ENCODE measurements at places on chromosomes 4 and X.

DNA sequence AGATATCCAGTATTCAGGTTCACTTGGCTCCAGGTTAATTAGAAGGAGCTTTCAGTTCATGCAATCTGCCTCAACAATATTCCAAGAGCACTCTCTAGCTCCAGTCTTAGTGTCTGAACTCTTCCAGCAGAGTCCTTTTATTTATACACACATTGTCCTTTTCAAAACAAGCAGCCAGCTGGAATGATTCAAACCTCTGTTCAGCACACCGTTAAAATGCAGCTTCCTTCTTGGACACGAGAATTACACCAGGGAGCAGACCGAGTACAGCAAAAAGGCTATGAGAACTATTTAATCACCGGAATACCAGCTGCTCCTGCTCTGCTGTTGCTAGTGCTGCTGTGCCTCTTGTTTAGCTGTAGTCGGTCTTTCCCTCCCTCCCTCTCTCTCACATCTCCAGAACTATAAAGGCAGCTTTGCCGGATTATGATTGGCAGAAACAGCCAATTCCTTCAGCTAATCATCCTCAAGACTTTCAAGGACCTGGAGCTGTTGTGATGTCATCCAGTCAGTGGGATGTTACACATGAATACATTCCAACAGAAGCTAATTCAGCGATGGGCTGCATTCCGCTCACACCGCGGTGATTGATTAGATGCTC is at the start of gene NDST4:
NDST4 (minus strand) TSS at position 115 of the 601 bp plus-strand sequence. CDS start 36,584 bp downstream, outside the sequence.
- DNase-seq = no peak

DNA sequence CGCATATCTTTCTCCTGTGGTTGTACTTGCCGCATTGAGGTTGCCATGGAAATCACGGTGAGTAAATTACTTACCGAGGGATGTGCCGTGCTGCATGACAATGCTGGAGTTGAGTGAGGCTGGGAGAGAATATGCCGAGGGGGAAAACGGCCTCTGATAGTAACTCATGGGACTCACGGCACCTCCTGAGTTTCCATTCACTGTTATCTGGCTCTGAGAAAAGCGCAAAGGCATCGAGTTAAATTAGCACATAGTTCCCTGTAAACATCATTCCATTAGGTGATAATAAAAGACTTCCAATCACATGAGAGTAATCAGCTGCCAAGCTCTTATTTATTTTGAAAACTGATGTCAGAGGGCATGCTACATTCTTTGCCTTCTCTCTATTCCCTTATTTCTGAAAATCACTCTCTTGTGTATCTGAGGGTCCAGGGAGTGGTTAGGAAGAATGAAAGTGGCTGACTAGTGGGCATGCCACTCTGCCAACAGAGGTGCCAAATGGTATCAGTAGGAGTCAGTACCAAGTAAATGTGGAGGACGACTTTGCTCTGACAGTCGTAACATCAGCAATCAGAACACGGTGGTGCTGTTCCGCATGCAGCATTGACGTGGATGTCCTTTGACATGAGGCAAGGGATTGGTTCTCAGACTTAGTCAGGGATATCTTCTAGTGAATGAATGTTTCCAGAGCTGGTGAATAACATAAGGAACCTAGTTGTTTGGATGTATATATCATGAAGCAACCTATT is 126.9 kb upstream of the PDLIM3 start:
- DNase-seq = no peak

DNA sequence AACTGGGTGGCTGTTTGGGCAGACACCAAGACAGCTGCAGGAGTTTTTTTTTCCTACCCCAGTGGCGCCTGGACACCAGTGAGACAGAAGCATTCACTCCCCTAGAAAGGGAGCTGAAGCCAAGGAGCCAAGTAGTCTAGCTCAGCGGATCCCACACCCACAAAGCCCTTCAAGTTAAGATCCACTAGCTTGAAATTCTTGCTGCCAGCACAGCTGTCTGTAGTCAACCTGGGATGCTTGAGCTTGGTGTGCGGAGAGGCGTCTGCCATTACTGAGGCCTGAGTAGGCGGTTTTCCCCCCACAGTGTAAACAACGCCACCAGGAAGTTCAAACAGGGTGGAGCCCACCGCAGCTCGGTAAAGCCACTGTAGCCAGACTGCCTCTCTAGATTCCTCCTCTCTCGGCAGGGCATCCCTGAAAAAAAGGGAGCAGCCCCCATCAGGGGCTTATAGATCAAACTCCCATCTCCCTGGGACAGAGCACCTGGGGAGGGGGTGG is 171.4 kb downstream of the ARHGEF9 start:
- DNase-seq = no peak

DNA sequence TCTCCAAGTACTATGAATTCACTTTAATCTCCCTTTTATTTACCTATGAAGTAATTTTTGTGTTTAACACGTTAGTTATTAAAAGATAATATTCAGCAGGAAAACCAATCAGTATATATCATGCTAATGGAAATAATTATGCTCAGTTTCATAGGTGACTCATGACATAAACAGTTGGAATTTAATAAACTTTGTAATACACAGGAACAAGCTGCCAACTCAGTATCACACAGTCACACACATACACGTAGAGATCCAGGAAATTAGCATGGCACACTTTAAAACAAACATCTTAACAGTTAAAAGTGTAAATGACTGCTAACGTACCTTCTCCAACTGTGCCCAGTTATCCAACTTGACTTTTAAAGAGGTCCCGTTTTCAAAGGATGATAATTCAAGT is 2.3 kb downstream of the SPATA4 start:
- DNase-seq = no peak

GRCh38 chr4:151931563-151931962 is 170.8 kb upstream of the GATB start:
- no peak for DNase-seq

DNA sequence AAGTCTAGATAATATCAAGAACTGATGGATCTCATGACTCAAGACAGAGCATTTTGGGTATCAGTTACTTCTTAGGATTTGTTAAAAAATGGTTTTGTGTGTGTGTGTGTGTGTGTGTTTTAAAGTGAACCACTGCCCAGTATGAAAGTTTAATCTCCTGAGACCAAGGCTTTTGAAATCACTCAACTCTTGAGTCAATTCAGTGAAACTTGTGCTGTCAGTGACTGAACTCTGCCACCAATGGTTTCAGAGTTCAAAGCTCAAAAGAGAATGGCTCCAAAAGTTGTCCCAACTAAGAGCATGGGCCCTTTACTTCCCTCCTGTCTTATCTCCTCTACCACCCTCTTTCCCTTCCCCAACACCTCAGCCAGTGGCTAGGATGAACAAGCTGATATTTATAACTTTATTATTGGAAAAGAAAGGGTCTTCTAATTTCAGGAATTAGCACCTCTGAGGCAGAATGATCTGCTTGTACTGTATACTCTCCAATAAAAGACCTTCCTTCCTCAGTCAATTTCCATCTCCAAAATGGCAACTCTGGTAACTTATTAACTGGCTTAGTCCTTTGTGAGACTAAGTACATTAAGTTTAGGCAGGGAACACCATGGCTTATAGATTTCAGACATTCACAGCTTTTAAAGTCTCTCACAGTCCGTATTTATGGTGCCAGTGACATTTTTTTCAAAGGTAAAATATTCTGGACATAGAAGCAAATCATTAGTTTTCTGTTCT is 152.2 kb downstream of the REPS2 start:
- no peak for DNase-seq

DNA sequence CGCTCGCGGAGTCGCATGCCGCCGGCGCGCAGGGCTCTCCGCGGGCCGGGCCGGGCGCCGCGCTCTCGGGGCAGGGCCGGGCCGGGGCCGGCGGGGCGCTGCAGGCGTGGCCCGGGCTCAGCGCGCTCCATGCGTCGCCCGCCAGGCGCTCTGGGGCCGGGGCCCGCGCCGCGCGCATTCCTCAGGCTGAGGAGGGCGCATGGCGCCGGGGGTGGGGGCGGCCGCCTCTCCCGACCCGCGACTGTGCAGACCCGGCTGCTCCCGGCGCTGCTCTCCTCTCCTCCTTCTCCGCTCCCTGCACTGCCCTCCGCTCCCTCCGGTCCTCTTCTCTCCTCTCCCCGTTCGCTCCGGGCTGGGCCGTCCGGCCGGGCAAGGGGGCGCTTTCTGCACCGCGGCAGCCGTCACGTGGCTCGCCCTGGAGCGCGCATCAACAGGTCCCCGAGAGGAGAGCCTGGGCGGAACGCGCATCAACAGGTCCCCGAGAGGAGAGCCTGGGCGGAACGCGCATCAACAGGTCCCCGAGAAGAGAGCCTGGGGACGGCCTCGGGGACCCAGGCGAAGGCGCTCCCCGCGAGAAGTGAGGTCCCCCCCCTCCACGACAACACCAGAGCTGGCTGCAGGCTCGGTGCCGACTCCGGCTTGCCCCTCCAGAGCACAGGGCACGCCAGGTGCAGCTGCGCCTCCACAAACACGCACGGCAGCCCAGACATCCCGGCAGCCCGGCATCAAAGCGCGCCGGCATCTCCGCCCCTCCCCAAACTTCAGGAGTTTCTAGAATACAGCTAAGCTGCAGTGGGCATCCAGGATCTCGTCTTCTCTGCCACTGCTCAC is 12.9 kb downstream of the PPP2R3B start:
- peak; percentile 63 for DNase-seq

DNA sequence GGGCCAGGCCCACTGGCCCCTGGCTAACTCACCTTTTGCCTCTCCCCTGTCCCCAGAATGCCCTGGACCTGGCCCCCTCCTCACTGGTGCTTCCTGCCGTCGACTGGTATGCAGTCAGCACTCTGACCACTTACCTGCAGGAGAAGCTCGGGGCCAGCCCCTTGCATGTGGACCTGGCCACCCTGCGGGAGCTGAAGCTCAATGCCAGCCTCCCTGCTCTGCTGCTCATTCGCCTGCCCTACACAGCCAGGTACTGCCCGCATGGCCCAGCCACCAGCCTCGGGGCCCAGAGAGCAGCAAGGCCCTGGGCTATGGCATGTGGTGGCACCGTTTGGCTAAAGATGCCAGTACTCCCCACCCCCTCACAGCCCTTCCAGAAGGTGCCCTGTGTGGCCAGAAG is 3.7 kb downstream of the ATP6AP1 start:
- no peak for DNase-seq

- no peak for DNase-seq
Measured at GRCh38 chrX:70166601-70167590, 10.4 kb upstream of the DGAT2L6 start.

DNA sequence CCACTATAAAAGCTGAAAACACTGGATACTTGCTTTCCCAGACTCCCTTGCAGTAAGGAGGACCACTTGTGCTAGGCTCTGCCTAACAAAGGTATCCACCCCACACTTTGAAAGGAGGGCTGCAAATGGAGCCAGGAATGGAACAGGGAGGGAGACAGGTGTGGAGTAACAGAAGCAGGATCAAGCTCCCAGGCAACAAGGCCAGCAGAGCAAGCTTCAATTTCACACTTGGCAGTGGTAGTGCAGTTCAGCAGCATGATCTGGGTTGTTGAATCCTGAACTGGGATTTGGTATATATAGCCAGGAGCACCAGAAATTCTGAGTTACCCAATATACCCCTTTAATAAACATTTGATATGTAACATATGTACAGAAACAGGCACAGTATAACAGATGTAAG is 9.8 kb downstream of the LAMP2 start:
- DNase-seq = no peak

- DNase-seq = no peak
Measured at GRCh38 chr4:134278675-134279074, 77.1 kb upstream of the PABPC4L start.

DNA sequence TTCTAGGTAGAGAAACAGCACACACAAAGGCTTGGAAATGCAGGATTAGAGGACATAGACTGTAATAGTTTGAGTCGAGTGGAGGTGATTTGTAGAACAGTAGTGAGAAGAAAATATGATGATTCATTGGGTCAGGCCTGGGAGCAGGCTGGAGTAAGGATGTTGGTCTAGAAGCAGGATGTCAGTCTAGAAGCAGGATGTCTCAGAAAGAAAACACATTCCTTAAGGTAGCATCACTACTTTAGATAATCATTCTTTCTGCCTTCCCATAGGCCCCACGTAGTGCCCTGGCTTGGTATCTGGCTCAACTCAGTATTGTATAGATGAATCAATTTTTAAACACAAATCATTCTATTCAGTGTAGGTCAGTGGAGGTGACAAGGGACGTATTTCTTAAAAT is 11.2 kb upstream of the DACH2 start:
- no peak for DNase-seq

DNA sequence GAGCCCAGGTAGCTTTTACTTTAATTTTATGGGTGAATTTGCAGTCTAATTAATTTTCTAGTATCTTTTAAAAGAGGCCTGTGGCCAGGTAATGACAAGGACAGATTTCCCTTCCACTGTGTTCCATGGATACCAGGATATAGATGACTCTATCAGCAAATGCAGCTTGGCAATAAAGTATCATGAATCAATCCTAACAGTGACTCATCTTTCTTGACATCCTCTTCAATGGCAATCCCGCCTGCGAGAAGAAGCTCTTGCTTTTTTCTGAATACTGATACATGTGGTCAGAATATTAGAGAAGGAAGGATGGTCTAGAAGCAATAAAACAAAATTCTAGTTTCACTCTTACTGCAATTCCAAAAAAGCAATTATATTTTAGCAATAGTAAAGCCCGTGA is 267.8 kb downstream of the DTHD1 start:
- DNase-seq = no peak

DNA sequence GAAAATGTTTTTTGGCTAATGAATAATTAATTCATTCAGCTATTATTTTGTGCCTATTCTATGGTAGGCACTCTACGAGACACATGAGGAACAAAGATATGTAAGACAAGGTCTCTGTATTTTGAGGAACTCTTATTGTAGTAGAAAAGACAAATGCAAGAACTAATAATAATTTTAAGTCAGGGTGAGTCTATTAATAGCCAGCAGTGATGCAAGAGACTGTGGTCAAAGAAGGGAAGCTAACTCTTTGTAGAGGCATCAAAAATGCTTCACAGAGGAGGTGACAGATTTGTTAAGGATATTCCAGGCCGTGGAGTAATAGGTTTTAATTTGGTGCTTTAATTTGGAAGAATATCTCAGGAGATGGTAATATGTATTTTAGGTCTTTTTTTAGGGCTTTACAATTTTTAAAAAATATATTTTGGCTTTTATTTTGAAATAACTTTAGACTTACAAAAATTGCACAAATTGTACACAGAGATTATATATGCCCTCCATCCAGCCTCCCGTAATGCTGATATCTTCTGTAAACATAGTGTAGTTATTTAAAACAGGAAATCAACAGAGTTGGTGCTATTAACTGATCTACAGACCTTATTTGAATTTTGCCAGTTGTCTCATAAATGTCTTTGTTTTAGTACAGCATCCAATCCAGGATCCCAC is 48.1 kb downstream of the DCLK2 start:
- no peak for DNase-seq

- DNase-seq = no peak
Measured at GRCh38 chrX:31316340-31316991, 244.6 kb upstream of the FTHL17 start.

- DNase-seq = no peak
Measured at GRCh38 chr4:62644372-62644771, 1444.2 kb downstream of the ADGRL3 start.

GRCh38 chr4:37392521-37393255 is 148.1 kb downstream of the NWD2 start:
- DNase-seq = no peak

- DNase-seq = no peak
Measured at GRCh38 chrX:105608745-105609144, 213.6 kb upstream of the NRK start.

- DNase-seq = no peak
Measured at GRCh38 chr4:152626790-152627189, 53.0 kb downstream of the TMEM154 start.

- DNase-seq = no peak
Measured at GRCh38 chr4:7985891-7986441, 46.3 kb upstream of the AFAP1 start.

- no peak for DNase-seq
Measured at GRCh38 chr4:159137176-159137575, 34.3 kb downstream of the RAPGEF2 start.

- DNase-seq = no peak
Measured at GRCh38 chr4:3861720-3862639, 95.8 kb downstream of the ADRA2C start.
